ENCODE measurements at places on chromosomes 13 and 19.

- no peak for DNase-seq
Observed at GRCh38 chr19:30090963-30091362, 148.9 kb downstream of the URI1 start.

DNA sequence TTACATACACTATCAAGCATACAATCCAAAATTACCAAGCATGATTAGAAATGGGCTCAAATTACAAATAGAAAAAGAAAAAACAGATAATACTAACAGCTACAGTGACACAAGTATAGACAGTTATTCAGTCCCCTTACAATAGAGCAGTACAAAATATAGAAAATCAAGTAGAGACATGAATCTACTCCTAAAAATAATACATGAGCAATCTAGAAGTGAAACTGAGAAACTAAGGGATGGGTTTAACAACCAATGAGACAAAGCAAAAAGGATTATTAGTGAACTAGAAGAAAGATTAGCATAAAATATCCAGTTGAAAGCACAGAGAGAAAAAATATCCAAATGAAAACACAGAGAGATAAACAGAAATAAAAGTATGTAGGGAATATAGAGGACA lies 426.7 kb downstream of the TBC1D4 start:
- no peak for DNase-seq

GRCh38 chr13:84553227-84553626 lies 671.0 kb upstream of the SLITRK1 start:
- DNase-seq = no peak

DNA sequence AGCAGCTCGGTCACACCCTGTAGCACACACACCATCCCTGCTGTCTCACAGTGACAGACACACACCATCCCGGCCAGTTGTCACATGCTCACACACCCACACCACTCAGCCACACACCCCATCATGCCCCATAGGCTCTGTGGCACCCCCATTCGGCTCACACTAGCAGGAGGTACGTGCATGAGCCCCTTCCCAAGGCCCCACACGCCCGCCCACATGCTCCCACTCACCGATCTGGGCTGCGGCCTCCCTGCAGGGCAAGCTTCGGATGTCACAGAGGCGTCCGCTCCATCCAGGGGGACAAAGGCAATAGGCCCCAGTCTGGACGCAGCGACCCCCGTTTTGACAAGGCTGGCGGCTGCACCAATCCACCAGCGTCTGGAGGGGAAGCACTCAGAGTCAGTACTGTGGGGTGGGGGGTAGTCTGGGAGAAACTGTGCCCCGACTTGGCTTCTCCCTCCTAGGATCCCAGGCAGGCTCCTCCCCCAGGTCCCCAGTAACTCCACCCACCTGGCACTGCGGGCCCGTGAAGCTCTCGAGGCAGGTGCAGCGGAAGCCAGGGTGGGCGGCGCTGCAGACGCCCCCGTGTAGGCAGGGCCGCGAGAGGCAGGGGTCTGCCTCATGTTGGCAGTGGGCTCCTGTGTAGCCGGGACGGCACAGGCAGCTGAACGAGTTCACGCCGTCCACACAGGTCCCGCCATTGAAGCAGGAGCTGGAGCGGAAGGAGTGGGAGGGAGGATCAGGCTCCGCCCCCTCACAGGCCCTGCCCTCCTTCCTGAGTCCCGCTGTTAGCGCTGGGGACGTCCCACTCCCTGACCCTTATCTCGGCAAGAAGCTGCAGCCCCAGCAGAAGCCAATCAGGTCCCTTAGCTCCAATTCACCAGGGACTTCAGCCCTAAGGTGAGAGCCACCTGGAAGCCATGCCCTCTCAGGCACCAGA lies 20.1 kb downstream of the NOTCH3 start:
- DNase-seq = no peak

GRCh38 chr19:52391135-52391534 lies 6.5 kb upstream of the ZNF528 start:
- no peak for DNase-seq

DNA sequence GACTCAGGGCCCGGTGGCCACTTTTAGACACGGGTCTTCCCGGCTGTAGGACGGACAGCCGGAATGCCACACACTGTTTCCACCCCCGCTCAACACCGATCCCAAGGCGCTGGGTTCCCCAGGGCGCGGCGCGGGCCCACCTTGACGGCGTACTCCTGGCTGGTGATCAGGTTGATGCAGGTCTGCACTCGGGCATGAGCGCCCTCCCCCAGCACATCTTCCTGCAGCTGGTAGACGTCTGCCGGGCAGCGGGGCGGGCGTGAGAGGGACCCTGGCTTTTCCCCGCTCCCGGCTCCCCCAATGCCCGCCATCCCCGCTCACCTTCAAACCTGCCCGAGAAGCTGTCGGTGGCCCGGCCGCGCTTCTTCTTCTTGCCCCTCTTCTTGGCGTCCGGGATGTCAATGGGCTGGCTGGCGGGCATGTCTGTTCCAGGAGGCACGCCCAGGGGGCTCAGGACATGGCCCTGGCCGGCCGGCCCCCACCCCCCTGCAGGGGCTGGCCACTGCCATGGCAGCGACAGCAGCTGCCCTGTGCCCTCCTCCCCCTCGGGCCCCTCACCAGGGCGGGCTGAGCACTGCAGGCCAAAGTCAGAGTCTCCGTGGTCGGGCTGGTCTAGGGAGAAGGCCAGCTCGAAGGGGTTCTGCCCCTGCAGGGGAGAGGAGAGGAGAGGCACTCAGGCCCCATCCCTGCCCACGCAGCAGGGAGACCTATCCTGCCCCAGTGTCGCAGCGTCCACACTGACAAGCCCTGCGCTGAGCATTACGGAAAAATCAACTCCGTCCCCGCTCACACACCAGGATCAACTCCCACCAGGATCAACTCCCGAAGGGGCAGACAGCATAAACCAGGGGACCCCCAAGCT lies 4.8 kb downstream of the MKNK2 start:
- DNase-seq = no peak

DNA sequence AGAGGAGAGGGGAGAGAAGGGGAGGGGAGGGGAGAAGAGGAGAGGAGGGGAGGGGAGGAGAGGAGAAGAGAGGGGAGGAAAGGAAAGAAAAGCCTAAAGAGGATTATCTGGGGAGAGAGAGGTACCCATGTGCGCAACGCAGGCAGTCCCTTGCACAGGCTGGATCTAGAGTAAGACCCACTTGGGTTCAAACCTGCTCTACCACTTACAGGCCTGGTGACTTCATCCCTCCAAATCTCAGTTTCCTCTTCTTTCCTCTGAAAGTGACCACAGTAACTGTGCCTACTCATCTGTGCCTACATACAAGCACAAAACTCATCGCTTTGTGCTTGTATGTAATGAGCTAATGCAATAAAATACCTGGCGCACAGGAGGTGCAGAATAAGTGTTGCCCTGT lies 732 bp upstream of the MAP1S start:
- no peak for DNase-seq

DNA sequence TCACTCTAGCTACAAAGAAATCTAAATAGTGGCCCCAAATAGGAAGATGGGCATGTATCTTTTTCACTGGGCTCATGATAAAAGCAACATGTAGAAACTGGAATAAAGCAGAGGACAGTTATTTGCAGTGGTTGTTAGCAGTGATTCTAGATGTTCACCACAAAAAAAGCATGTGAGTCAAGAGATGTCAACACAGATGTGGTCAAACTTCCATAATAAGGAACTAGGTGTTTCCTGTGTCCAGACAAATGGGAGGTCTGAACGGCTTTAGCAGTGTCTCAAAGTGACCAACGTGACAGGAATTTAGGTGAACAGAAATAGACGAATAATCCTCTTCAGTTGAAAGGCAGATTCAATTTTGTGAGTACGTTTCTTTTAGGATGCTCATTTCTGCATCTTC lies 162.7 kb downstream of the TBC1D4 start:
- no peak for DNase-seq

DNA sequence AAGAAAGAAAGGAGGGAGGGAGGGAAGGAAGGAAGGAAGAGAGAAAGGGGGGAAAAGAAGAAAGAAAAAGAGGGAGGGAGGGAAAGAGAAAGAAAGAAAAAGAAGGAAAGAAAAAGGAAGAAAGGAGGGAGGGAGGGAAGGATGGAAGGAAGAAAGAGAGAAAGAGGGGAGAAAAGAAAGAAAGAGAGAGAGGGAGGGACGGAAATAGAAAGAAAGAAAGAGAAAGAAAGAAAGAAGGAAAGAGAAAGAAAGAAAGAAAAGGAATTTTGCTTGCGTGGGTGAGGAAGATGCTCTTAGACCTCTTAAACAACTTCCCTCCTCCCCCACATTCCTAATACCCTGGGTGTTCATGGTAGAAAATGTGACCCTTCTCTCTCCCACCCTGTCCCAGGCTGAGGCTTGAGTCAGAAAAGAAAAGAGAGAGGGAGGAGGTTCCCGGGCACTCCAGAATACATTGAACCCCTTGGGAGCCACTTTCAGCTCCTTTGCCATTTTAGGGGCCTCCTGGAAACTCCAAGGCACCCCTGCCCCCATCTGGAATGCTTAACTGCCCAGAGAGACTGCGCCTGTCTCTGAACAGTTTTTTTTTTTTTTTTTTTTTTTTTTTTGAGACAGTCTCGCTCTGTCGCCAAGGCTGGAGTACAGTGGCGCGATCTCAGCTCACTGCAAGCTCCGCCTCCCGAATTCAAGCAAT lies 9.2 kb upstream of the KANK3 start:
- no peak for DNase-seq

DNA sequence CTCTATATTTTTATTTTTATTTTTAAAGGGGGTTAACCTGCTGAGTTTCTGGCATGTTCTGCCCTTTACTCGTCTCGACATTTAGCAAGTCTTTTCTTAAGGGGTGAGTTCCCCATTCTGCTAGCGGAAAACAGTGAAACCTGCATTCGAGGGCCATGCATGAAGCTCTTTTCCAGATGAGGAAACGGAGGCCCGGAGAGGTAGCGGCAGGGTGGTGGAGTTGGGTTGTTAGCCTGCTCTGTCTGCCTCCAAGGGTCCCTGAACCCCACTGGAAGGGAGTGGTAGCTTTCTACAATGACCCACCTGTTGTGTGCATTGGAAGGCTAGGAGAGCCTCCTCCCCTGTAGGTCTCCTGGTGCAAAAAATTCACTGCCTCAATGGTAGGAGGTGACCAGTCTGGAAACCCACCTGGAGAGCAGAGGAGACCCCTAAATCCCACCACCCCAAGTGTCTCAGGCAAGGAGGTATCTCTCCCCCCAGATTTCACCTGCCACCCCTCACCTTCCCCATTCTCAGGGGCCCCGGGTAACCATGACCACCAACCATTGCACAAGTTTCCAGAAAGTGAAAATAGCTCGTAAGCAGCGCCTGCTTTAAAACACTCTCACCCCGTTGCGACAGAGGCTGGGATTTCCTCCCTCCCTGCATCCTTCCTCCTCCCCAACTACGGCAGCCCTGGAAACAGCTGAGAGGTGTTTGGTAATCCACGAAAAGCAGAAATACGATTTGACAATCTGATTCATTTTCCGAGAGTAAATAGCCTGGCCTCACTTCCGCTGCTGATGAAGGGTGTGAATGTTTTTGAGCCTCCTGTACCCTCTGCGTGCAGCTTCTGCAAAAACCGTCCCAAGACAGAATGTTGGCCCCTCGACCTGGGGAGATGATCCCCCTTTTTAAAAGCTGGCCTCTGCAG lies 3.5 kb downstream of the KLF2 start:
- DNase-seq = no peak

DNA sequence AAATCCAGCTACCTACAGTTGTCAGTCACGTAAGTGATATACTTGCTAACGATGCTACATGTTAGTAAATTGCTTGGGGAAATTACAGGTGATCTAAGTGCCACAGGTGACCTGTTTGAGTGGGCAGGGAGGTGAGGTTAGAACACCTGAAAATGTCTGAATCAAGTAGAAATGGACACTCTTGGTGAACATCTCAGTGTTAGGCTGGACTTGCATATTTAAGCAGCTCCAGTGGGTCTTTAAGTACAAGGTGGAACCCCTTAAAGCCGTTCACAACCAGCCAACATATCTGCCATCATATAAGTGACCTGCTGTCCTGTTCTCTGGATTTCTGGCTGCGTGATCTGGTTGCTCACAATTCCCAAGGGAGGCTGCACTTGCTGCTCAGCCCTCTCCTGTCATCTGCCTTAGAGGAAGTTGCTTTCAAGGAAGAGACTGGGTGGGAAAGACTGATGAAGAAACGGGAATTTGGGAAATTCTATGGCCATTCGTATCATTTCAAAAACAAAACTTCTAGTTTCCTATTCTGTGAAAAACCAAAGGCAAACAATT lies 244.0 kb downstream of the DCLK1 start:
- DNase-seq = peak; percentile 93

DNA sequence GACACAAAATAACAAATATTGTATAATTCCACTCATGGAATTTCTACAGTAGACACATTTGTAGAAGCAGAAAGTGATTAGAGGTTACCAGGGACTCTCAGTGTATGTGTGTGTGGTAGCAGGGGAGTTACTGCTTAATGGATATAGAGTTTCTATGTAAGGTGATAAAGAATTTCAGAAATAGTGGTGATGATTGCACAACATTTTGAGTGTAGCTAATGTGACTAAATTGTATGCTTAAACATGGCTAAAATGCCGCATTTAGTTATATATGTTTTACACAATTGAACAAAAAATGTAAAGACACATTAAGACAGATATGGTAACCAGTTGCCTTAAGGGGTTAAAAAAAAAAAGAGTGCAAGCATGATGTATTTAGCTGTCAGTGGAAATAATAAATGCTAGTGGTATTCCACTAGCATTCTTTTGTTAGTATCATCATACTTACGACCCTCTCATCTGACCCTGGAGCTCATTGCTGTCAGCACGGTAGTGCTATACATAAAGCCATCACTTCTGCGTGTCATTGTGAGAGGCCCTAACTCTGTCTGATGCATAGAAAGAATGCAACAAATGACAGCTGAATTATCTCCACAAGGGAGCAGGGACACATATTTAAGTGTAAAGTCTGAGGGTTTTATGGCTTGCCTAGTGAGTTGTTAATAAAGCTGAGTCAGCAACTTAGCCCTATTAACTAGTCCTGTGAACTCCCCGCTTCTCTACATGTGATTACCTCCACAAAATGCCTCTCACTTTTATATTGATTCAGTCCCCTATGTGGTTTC lies 134.1 kb upstream of the RXFP2 start:
- DNase-seq = no peak

GRCh38 chr13:97851269-97851668 lies 102.2 kb upstream of the IPO5 start:
- peak; percentile 40 for DNase-seq

DNA sequence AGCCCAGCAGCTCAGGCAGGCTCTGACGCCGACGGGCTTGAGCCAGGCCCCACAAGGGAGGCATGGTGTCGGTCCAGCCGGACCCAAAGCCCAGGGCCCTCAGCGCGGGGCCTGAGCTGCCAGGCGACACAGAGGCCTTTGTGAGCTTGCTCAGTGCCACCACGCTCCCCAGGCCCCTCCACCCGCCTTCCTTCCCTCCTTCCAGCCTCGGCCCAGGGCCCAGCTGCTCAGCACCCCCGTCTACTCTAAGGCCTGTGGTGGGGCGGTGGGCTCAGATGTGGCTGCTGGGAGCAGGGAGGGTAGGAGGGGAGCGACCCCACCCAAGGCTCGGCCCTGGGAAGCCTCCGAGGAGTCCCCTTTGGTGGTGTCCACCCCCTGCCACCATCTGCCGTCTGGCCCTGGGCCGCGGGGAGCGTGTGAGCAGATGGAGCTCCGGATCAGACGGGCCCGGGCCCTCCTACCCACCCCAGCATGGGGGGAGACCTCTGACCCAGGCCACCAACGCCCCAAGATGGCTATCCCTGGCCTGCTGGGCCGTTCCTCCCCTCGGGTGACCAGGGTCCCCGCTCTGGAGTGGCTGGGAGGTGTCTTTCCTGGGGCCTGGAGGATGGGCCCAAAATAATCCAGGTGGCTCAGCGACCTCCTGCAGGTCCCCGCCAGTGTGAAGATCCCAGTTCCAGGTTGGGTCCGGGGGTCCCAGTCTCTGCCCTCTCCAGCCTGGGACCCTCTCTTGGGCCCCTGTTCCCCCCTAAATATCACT lies 7.8 kb downstream of the ZBTB7A start:
- DNase-seq = no peak

GRCh38 chr19:49988433-49988832 lies 27.5 kb upstream of the SIGLEC11 start:
- DNase-seq = no peak

Data from SK-N-DZ (cell line).